Caco-2 (cell line): ENCODE measurements at places on chromosomes 1 and 21.

DNA sequence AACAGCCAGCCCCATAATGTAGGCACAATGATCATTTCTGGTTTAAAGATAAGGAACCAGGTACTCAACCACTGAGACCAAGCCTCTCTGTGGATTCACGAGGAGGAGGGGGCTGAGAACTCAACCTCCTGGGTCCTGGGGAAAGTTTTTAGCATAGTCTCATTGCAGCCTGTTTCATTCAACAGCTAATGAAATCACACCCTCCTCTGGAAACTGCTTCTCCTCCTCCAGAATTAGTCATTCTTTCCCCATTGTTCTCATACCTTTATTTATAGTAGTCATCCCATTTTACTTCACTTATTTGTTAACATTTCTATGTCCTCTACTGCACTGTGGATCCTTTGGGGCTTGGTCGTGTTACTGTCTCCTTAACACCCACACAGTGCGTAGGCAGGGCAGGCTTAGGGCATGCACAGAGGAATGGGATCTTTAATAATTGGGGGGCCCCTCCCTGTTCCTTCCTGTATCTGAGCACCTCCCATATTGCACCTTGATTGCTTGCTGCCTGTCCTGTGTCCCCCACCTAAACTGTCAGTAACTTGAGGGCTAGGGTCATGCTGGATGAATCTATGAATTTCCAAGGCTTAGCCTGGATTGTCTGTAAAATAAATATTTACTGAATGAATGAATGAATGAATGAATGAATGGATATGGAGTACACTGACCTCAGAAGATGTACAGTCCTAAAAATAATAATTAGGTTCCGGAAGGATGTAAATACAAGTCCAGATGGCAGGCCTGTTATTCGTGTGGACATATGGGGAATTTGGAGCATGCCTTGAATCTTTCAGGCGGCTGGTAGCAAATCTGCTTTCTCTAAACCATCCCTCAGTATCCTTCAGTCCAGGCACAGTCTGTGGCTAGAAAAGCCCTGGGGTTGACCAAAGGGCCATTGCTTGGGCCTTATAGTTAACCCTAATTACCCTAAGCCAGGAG is 153.8 kb upstream of the HMGB4 start:
- no peak overlapping the region for H3K4me3 ChIP-seq
- H3K4me1 ChIP-seq: no peaks in the 10 kb centered on the region
- no peak overlapping the region for H3K27ac ChIP-seq
- no peaks in the 10 kb centered on the region for H3K27me3 ChIP-seq

DNA sequence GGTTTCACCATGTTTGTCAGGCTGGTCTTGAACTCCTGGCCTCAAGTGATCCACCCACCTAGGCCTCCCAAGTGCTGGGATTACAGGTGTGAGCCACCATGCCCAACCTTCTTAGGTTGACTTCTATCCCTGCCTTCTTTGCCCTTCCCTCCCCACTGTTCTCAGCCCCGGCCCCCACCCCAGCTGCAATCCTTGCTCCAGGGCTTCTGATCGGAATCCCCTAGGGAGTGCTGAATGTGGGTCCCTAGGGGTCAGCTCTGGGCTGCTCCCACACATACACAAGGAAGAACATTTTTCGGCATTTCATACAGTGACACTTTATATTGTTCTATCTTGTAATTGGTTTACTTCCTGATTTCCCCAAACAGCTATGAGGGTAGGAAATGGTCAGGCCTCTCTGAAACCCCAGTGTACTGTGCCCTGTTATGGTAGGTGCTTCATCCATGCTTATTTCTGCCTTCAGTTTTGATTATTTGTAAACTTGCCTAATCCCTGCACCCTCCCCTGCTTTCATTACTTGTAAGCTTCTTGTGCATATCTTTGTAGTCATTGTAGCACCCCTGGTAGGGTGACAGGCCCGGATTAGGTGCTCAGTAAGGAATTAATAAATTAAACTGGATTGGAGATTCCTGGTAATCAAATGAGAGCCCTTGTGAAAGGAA is 5.8 kb upstream of the SRP9 start:
- H3K4me3 ChIP-seq: no peak overlapping the region
- H3K4me1 ChIP-seq: peaks cover 57% of the 10 kb centered on the region
- H3K36me3 ChIP-seq: no peaks in the 10 kb centered on the region; the same call in 1 of the 2 replicates
- no peak for DNase-seq
- no peaks in the 10 kb centered on the region for H3K27me3 ChIP-seq

- no peaks in the 10 kb centered on the region; the same call in 1 of the 2 replicates for H3K27me3 ChIP-seq
- H3K27ac ChIP-seq: no peak overlapping the region
- no peak overlapping the region for H3K4me3 ChIP-seq
Measured at GRCh38 chr1:212674872-212675271, 24.8 kb downstream of the BATF3 start.

DNA sequence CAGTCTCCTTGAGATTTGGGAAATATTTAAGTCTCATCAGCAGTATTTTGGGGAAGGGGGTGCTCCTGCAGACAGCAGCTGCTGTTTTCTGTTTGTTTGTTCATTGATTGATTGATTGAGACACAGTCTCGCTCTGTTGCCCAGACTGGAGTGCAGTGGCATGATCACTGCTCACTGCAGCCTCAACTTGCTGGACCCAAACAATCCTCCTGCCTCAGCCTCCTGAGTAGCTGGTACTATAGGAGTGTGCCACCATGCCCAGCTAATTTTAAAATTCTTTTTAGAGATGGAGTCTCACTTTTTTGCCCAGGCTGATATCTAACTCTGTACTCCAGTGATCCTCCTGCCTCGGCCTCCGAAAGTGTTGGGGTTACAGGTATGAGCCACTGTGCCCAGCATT is 18.2 kb downstream of the UCK2 start:
- H3K4me3 ChIP-seq: no peak overlapping the region
- H3K36me3 ChIP-seq: no peaks in the 10 kb centered on the region
- no peak overlapping the region for H3K27ac ChIP-seq
- H3K27me3 ChIP-seq: no peaks in the 10 kb centered on the region
- no peak for DNase-seq

DNA sequence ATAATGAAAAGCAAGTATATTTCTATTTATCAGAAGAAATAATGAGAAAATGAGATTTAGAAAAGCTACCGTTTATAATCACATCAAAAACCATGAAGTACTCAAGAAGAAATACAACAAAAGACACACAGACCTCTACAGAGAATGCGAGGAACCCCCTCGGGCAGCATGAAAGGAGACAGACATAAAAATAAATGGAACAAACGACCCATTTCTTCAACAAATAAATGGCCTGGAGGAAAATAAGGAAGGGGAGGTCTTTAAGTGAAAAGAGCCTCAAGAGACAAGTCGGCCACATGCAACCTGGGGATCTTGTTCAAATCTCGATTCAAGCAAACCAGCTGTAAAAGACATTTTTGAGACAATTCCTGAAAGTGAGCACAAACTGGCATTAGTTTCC is 6.0 kb downstream of the CFAP74 start:
- DNase-seq: no peak
- H3K27me3 ChIP-seq: no peaks in the 10 kb centered on the region
- H3K4me1 ChIP-seq: peaks cover 7% of the 10 kb centered on the region
- no peaks in the 10 kb centered on the region for H3K36me3 ChIP-seq

- peak overlapping the region; percentile 97 for H3K27ac ChIP-seq
- H3K4me1 ChIP-seq: peaks cover 23% of the 10 kb centered on the region
- no peaks in the 10 kb centered on the region for H3K27me3 ChIP-seq
- DNase-seq: peak; percentile 81
- peak overlapping the region; percentile 98 for H3K4me3 ChIP-seq
Measured at GRCh38 chr1:228101994-228102790, 933 bp downstream of the C1orf35 start.

DNA sequence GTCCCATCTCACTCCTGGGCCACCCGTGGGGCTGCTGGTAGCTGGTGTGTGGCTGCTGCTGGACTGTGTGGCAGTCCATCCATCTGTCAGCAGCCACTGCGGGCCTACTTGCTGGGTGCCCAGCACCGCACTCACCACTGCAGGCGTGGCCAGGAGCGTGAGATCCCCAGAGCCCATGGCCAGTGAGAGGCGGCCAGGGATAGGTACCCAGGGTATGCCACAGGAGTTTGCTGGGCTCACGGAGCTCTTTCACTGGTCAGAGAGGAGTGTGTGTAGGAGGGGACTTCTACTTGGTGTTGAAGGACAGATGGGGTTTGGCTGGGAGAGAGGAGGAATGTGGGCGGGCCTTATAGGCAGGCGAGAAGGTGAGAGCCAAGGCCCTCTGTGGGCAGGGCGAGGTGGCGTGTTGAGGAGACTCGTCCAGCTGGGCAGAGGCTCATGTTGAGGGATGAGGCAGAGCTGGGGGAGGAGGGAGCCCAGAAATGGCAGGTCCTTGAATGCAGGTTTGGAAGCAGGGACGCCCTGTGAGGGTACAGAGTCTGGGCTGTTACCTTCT is 15.0 kb downstream of the QSOX1 start:
- no peak for DNase-seq
- H3K36me3 ChIP-seq: no peaks in the 10 kb centered on the region
- H3K4me1 ChIP-seq: peaks cover 21% of the 10 kb centered on the region
- H3K27ac ChIP-seq: no peak overlapping the region
- H3K4me3 ChIP-seq: no peak overlapping the region

GRCh38 chr21:45549626-45550463 is 7.6 kb upstream of the SLC19A1 start:
- DNase-seq: no peak
- H3K4me3 ChIP-seq: no peak overlapping the region
- no peak overlapping the region for H3K27ac ChIP-seq
- no peaks in the 10 kb centered on the region for H3K36me3 ChIP-seq
- no peaks in the 10 kb centered on the region for H3K27me3 ChIP-seq

DNA sequence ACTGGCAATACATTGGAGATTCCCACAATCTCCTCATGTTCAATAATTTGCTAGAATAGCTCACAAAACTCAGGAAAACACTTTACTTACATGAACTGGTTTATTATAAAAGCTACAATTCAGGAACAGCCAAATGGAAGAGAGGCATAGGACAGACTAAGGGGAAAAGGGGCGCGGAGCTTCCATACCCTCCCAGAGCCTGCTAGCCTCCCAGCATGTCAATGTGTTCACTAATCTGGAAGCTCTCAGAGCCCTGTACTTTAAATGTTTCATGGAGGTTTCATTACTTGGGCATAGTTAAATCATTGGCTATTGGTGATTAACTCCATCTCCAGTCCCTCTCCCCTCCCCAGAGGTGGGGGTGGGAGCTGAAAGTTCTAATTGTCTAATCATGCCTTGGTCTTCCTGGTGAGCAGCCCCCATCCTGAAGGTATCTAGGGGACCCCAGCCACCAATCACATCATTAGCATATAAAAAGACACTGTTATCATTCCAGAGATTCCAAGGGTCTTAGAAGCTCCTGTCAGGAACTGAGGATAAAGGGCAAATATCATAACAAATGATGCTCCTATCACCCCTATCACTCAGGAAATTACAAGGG is 10.9 kb upstream of the DMRTB1 start:
- DNase-seq: no peak
- H3K36me3 ChIP-seq: no peaks in the 10 kb centered on the region
- peaks cover 5% of the 10 kb centered on the region; the same call in 1 of the 2 replicates for H3K4me1 ChIP-seq
- H3K27ac ChIP-seq: no peak overlapping the region
- no peak overlapping the region for H3K4me3 ChIP-seq
- H3K27me3 ChIP-seq: no peaks in the 10 kb centered on the region

GRCh38 chr1:7536891-7537591 is 234.1 kb upstream of the VAMP3 start:
- H3K4me3 ChIP-seq: no peak overlapping the region
- no peaks in the 10 kb centered on the region for H3K36me3 ChIP-seq
- H3K27me3 ChIP-seq: no peaks in the 10 kb centered on the region
- H3K4me1 ChIP-seq: no peaks in the 10 kb centered on the region

GRCh38 chr1:240968864-240969263 is 356.9 kb upstream of the GREM2 start:
- DNase-seq: no peak
- H3K4me3 ChIP-seq: no peak overlapping the region
- H3K27ac ChIP-seq: no peak overlapping the region
- H3K36me3 ChIP-seq: no peaks in the 10 kb centered on the region
- H3K4me1 ChIP-seq: no peaks in the 10 kb centered on the region

DNA sequence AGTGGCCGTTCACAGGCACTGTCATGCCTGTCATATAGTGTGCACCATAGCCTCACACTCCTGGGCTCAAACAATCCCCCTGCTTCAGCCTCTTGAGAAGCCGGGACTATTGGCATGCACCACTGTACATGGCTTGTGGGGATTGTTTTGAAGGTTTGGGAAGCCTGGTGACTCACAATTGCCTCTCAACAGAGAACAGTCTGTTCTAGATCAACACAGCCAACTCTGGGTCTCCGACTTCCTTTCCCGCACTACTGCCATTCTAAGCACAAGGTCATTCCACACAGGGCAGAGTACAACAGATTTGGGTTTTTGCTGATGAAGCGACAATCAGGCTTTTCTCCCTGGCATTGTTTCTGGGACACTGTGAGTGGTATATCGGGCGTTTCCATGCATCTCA is 15.5 kb upstream of the AHCTF1 start:
- DNase-seq: no peak
- no peak overlapping the region for H3K27ac ChIP-seq
- H3K4me1 ChIP-seq: no peaks in the 10 kb centered on the region
- H3K36me3 ChIP-seq: no peaks in the 10 kb centered on the region; the same call in 1 of the 2 replicates

DNA sequence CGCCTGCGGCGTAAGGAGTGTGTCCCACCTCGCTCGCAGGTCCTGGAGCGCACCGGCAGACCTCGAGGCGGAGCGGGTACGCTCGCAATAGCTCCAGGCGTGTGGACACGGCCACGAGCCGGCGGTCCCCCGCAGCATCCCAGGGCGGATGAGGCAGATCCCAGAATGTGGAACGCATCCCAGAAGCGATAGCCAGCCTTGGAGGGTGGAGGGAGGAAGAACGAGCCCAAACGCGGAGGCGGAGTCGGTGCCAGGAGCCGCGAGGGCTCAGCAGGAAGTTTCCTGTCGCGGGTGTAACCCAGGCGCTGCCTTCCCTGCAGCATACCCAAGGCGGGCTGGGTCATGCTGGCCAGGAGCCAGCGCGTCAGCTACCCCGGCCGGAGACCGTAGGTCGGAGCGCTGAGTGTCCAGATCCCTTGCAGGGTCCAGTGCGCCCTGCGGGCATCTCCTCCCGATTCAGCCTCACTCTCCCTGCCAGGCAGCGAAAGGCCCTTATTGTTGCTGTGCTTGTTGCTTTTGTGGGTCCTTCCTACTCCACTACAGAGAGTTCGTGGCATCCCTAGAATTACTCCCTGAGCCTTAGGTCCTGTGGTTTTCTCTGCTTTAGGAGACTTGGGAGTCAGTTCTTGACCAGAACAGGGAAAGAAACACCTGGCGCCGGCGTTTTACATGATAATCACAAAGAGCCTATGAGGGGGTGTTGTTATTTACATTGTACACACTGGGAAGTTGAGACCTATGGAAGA is 27.7 kb downstream of the STYXL2 start:
- H3K36me3 ChIP-seq: no peaks in the 10 kb centered on the region
- no peak overlapping the region for H3K4me3 ChIP-seq
- no peak overlapping the region for H3K27ac ChIP-seq
- no peaks in the 10 kb centered on the region for H3K4me1 ChIP-seq
- no peak for DNase-seq

- H3K27me3 ChIP-seq: no peaks in the 10 kb centered on the region
- H3K36me3 ChIP-seq: no peaks in the 10 kb centered on the region
- H3K4me3 ChIP-seq: no peak overlapping the region
Measured at GRCh38 chr1:16053781-16054502, 10.4 kb downstream of the CLCNKB start.
